Stimulated activated CD8-positive, alpha-beta memory T cell treated with anti-CD3 and anti-CD28 coated beads, Interleukin-4, amount 100 ng/mL, for 4 hours (primary cell): ENCODE measurements at places on chromosomes 7 and 10.

- no peak for DNase-seq
These were observed 204.1 kb downstream of the ZNF365 start for GRCh38 chr10:62578301-62578700.

DNA sequence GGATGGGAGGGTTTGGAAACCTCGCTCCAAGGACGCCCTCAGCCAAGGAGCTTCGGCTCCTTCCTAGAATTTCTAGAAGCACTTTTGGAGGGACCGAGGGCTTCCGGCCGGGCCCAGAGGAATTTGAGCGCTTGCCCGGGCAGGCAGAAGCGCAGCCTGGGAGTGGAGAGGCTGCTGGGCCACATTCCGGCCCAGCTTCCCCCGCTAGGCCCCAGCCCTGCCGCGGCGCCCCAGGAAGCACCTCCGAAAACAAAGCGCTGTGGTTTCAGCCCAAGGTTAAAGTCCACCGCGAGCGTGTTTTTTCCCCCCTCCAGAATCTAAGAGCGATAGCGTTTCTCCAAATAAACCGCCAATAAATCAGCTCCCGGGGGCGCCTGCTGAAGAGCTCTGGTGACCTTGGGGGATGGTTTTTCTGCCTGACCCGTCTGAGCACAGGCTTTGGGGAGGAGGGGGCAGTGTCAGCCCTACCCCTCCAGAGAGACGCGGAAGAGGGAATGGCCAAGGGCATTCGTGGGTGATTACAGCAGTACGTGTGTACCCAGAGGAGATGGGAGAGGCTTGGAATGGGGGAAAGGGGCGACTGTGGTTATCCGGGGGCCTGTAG lies 5.7 kb upstream of the TNRC18 start:
- DNase-seq = no peak

DNA sequence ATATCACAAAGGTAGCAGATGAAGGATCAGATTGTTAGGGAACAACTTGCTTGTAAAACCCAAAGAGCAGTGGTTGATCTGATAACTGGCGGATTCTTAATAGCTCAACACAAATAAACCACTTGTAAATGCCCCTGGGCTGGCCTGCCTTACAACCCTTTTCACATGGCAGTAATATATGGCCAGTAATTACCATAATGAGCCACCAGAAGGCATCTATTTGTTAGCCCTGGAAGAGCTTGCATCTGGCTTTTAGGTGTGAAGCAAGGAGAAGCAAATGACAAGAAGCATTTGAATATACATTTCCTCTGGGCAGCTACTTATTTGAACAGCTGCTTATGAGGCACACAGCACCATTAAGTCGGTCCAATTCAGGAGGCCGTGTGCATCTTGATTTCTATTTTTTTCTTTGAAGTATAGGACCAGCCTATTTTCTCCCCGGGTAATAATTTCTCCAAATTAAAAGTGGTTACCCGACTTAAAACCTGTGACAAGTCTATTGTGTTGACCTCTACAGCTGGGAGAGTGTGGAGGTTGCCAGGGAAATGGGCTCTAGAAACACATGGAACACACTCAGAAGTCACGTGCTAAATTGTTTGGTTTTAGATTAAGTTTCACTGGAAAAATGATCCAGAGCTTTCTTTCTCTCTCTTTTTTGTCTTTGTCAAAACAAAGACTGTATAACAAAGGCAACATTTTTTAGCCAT lies 113.4 kb downstream of the SEM1 start:
- DNase-seq = no peak

DNA sequence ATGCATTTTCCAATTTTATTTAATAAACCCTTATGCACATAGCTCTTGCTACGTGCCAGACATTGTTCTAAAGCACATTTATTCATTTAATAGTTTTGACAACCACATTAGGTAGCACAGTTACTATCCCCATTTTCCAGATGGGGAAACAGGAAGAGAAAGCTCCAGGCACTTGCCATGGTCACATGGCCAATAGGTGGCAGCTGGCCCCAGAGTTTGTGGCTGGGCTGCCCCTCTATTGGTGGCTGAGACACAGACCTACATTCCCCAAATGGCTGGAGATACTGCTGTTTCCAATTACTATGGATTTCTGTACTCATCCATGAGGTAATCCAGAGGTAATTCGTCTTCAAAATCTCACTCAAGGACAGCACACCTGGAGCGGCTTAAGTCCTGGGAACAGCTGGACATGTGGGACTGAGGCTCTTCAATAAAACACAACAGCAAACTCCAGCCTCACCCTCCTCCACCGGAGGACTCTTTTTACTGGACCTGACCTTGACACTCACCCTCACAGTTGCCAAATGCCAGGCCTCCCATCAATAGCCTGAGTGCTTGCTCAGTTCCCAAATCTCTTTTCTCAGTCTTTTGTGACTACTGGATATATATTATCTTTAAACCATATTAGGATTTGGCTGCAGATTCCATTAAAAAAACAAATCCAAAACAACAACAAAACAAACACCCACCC lies 106.1 kb downstream of the CLEC2L start:
- no peak for DNase-seq

GRCh38 chr10:132117146-132117545 lies 51.4 kb downstream of the JAKMIP3 start:
- DNase-seq = no peak

DNA sequence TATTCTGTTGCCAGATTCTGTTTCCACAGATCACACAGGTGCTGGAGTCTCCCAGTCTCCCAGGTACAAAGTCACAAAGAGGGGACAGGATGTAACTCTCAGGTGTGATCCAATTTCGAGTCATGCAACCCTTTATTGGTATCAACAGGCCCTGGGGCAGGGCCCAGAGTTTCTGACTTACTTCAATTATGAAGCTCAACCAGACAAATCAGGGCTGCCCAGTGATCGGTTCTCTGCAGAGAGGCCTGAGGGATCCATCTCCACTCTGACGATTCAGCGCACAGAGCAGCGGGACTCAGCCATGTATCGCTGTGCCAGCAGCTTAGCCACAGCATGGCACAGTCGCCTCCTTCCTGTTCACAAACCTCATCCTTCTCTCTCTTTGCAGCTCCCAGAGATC lies 237.5 kb upstream of the PRSS1 start:
- no peak for DNase-seq

DNA sequence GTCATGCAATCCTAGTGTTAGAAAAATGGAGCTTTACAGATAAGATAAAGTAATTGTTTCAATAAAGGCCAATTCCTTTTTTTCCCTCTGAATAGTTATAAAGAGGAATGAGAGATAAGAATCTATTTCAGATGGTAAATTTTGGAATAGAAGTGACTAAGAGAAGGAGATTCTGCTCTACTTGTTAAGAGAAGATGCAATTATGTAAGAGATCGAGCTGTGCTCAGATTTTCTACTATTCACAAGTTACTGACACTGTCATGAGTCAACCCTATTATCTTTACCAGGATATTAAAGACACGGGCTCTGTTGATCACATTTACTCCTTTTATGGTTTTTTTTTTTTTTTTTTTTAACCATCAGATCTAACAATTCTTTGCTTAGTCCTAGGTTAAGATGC lies 511.3 kb downstream of the ARL4A start:
- DNase-seq = no peak

- DNase-seq = no peak
These were observed 201.6 kb downstream of the LRRTM3 start for GRCh38 chr10:67127441-67127840.
